ENCODE measurements at places on chromosomes 1 and 21. TPM values are rescaled to one million over a fixed set of nuclear protein-coding genes. Genes with fewer than 3 reads are reported as not detected.

Gene MEX3A
- polyA plus RNA-seq: 15.1 TPM

GRCh38 chr1:37839676-37840075, 19.7 kb downstream of the MTF1 start:
- H3K4me3 ChIP-seq: no peak overlapping the region
- H3K36me3 ChIP-seq: peaks cover 44% of the 10 kb centered on the region
- no peaks in the 10 kb centered on the region for H3K4me1 ChIP-seq
- H3K27me3 ChIP-seq: no peaks in the 10 kb centered on the region

Gene SAMD11
- polyA plus RNA-seq: 2.1 TPM

DNA sequence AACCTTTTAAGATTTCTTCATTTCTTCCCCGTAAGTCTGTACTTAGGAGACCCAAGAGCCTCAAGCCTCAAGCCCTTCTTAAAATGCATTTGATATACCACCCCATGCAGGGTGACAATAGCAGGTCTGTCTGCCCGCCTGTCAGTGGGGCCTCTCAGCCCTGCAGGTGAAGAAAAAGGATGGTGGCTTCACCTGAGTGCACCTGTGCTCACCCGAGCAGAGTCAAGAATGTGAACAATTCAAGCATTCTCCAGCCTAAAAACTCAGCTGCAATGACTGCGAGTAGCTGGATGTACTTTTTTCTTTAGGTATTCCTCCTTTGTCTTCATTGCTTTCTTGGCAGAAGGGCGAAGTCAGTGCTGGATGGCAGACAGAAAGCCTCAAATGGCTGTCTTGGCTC, 203.3 kb downstream of the LMX1A start:
- H3K4me3 ChIP-seq: no peak overlapping the region
- no peaks in the 10 kb centered on the region for H3K36me3 ChIP-seq
- DNase-seq: no peak
- H3K27me3 ChIP-seq: no peaks in the 10 kb centered on the region
- H3K4me1 ChIP-seq: no peaks in the 10 kb centered on the region

Gene RRP1
- polyA plus RNA-seq: 12.0 TPM

- no peaks in the 10 kb centered on the region for H3K27me3 ChIP-seq
- H3K27ac ChIP-seq: no peak overlapping the region
- H3K36me3 ChIP-seq: no peaks in the 10 kb centered on the region
- H3K4me1 ChIP-seq: no peaks in the 10 kb centered on the region
Observed at GRCh38 chr1:47867438-47868347, 129.5 kb downstream of the TRABD2B start.

DNA sequence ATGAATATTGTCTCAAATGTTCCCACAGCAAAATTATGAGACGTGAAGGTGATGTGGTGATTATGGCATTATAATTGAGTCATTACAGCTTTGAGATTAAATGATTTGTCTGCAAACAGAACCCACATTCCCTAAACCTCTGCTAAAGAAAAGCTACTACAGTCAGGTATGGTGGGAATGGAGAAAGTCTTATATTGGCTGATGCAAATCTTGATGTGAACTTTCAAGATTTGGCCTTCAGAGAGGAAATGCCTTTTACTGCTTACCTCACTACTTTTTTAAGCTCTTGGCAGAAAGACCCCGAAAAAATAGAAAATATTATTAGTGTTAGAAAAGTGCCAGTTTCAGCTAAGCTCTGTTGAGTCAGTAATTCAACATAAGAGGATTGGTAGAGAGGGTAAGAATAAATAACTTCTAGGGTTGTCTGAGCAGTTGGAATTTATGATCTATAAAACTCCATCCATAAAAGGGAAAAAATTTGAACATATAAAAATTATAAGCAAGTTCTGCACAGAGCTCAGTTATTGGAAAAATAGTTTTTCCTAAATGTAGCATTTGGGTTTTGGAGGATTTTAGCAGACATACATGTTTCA, 47.8 kb upstream of the RGS5 start:
- H3K27me3 ChIP-seq: no peaks in the 10 kb centered on the region
- DNase-seq: no peak
- H3K36me3 ChIP-seq: no peaks in the 10 kb centered on the region
- peaks cover 14% of the 10 kb centered on the region for H3K4me1 ChIP-seq

Gene IFI44L
- 1.1 TPM for polyA plus RNA-seq

Gene IQCC
- 2.9 TPM for polyA plus RNA-seq

Gene WNT4
- 0.03 TPM for polyA plus RNA-seq

Gene ESPN
- polyA plus RNA-seq: 0.13 TPM

GRCh38 chr1:51612447-51612961, 4.4 kb upstream of the OSBPL9 start:
- no peaks in the 10 kb centered on the region for H3K36me3 ChIP-seq
- no peak overlapping the region for H3K27ac ChIP-seq
- H3K27me3 ChIP-seq: no peaks in the 10 kb centered on the region

Gene SELP
- polyA plus RNA-seq: not detected

Data from SK-N-SH (cell line).